Stimulated activated CD4-positive, alpha-beta T cell treated with anti-CD3 and anti-CD28 coated beads, Interleukin-1b, Interleukin-23, amount 100 ng/mL, for 24 hours (primary cell): ENCODE measurements at places on chromosomes 5 and 9.

DNA sequence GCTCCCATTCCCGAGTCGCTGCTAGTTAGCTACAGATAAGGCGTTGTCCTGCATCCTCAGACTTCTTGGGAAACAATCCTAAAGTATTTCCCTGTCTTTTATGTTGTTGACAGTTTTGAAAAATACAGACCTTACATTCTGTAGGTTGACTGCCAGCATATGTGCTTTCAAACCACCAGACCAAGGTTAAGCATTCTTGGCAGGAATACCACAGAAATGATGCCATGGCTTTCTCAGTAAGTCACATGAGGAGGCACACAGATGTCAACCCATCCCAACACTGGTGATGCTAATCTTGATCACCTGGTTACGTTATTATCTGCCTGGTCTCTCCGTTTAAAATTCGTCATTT is 871 bp downstream of the GLE1 start:
- no peak for DNase-seq

- DNase-seq, result no peak
Observed at GRCh38 chr9:90842996-90843395, 41.4 kb downstream of the SYK start.

GRCh38 chr5:115389034-115389798 is 92.8 kb upstream of the CCDC112 start:
- DNase-seq, result no peak

DNA sequence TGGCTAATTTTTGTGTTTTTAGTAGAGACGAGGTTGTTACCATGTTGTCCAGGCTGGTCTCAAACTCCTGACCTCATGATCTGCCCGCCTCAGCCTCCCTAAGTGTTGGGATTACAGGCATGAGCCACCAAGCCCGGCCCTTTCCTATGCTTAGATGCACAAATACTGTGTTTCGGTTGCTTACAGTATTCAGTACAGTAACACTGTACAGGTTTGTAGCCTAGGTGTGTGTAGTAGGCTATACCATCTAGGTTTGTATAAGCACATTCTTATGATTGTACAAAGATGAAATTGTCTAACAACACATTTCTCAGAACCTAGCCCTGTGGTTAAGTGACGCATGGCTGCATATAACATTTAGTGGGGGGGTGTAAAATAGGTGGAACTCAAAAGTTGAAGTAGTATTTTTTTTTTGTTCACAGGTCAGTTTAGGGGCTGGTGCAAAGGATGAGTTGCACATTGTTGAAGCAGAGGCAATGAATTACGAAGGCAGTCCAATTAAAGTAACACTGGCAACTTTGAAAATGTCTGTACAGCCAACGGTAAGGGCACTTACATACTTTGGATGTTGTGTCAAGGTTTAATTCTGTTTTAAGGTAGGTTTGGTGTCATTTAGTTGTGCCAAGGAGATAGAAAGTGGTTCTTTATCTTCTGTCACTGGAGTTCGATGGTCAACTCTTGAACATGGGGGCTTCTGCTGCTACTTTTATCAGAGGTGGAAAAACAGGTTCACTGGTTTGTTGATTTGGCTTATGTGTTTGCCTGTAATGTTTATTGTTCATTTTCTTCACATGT is 3.4 kb downstream of the NPM1 start:
- DNase-seq, result no peak

GRCh38 chr9:112382501-112383364 is 2.8 kb downstream of the HSDL2 start:
- DNase-seq, result no peak
